Osteocyte (in vitro differentiated cells): ENCODE measurements at places on chromosomes 11 and 22. TPM values are rescaled to one million over a fixed set of nuclear protein-coding genes. Genes with fewer than 3 reads are reported as not detected.

DNA sequence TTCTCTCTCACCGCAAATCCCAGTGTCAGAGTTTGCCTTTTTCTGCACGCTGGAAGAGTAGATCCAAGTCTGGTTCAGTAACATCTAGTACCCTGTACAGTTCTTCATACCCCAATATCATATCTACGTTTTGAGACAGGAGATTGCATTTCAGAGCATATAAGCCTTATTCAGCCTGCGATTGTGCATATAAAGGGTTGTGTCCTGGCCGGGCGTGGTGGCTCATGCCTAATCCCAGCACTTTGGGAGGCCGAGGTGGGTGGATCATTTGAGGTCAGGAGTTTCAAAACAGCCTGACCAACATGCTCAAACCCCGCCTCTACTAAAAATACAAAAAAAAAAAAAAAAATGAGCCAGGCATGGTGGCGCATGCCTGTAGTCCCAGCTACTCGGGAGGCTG, 104.9 kb downstream of the MTNR1B start:
- peaks cover 2% of the 10 kb centered on the region for H3K36me3 ChIP-seq
- no peak for DNase-seq
- H3K27ac ChIP-seq: no peak overlapping the region
- H3K27me3 ChIP-seq: no peaks in the 10 kb centered on the region
- H3K4me3 ChIP-seq: no peak overlapping the region

- no peak for DNase-seq
- H3K36me3 ChIP-seq: no peaks in the 10 kb centered on the region
- peaks cover 5% of the 10 kb centered on the region for H3K27me3 ChIP-seq
- no peak overlapping the region for H3K4me3 ChIP-seq
These were observed 103.4 kb upstream of the NECTIN1 start for GRCh38 chr11:119832202-119832935.

GRCh38 chr22:22691055-22691454, 46.6 kb downstream of the GGTLC2 start:
- no peaks in the 10 kb centered on the region for H3K27me3 ChIP-seq
- no peak overlapping the region for H3K4me3 ChIP-seq
- H3K4me1 ChIP-seq: no peaks in the 10 kb centered on the region
- no peak overlapping the region for H3K27ac ChIP-seq
- H3K36me3 ChIP-seq: no peaks in the 10 kb centered on the region

The P2RY2 gene
- not detected in 2 replicates for total RNA-seq

- H3K27me3 ChIP-seq: peaks cover 9% of the 10 kb centered on the region
- no peak overlapping the region for H3K27ac ChIP-seq
- H3K36me3 ChIP-seq: no peaks in the 10 kb centered on the region
These were observed 154.7 kb downstream of the SHANK2 start for GRCh38 chr11:71097506-71098240.

- H3K27ac ChIP-seq: no peak overlapping the region
- H3K36me3 ChIP-seq: no peaks in the 10 kb centered on the region
- peaks cover 5% of the 10 kb centered on the region for H3K4me1 ChIP-seq
These were observed 53.3 kb upstream of the ADA2 start for GRCh38 chr22:17272511-17272991.

- H3K36me3 ChIP-seq: no peaks in the 10 kb centered on the region
- peak; percentile 96 for DNase-seq
These were observed 63.2 kb upstream of the RRAS2 start for GRCh38 chr11:14422052-14422813.

The DDI1 gene
- not detected in 2 replicates for total RNA-seq

The TSGA10IP gene
- not detected in 2 replicates for total RNA-seq

DNA sequence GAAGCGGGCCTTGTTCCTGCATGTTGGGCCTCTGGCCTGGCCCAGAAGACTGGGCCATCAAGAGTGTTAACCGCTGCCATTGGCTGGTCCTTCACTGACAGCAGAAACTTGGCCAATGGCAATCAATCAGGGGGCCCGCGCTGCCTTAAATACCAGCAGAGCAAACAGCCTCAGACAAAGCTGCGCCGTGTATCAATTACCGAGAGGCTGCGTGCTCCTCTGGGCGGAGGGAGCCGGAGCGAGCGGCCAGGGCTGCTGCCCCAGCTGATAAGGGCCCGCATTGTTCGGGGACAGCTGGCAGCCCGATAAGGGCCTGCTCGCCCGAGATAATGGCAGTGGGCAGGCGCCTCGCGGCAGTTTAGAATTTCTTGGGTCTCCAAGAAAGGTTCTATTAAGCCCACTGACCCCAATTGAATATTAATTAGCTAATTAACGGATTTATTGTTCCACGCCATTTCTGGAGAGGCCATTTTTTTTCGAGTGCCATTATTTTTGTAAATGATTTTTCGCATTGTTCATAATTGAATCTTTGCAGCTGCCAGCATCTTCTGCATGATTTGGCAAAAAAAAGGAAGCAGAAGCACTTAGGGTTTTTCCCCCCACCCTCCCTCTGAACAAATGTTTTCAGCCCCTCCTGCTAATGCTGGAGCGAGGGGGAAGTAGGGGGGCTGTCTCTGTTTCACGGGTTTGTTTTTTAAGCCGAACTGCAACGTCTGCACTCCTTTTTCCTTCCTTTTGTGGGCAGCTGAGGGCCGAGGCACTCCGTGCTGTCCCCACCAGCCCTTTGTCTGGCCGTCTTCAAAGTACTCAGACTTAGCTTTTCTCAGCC, 37.6 kb upstream of the RIC3 start:
- peaks cover 18% of the 10 kb centered on the region for H3K27me3 ChIP-seq
- no peaks in the 10 kb centered on the region for H3K4me1 ChIP-seq
- DNase-seq: peak; percentile 73
- H3K27ac ChIP-seq: no peak overlapping the region
- no peaks in the 10 kb centered on the region for H3K36me3 ChIP-seq

The FGF19 gene
- 0.13 TPM in 1 of 2 replicates, not detected in the other for total RNA-seq

GRCh38 chr22:26898946-26899605, 241.7 kb downstream of the MIAT start:
- DNase-seq: no peak
- H3K36me3 ChIP-seq: peaks cover 4% of the 10 kb centered on the region
- H3K4me3 ChIP-seq: no peak overlapping the region
- no peaks in the 10 kb centered on the region for H3K27me3 ChIP-seq
- H3K27ac ChIP-seq: no peak overlapping the region

The KDM4D gene
- 0.81 and 0.97 TPM in 2 replicates for total RNA-seq

DNA sequence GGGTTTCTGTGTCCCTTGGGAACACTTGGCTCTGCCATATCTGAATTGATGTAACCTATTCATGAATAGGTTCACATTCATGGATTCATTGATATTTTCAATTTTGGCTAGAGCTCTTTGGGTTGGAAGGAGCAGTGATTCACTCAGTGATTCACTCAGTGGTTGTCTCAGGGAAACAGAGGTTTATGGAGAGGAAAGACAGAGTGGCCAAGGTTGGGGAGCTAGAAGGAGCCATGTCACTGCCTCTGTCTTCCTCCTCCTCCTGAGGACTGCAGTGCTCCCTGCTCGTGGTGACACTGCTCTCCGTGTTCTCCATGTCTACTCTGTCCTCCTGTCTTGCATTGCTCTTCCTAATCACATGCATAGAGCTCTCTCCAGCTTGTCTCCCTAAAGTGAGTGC, 17.4 kb downstream of the CEP164 start:
- no peak overlapping the region for H3K27ac ChIP-seq
- no peaks in the 10 kb centered on the region for H3K27me3 ChIP-seq
- peaks cover 45% of the 10 kb centered on the region for H3K36me3 ChIP-seq
- no peak for DNase-seq
- H3K4me1 ChIP-seq: no peaks in the 10 kb centered on the region
- H3K4me3 ChIP-seq: no peak overlapping the region

DNA sequence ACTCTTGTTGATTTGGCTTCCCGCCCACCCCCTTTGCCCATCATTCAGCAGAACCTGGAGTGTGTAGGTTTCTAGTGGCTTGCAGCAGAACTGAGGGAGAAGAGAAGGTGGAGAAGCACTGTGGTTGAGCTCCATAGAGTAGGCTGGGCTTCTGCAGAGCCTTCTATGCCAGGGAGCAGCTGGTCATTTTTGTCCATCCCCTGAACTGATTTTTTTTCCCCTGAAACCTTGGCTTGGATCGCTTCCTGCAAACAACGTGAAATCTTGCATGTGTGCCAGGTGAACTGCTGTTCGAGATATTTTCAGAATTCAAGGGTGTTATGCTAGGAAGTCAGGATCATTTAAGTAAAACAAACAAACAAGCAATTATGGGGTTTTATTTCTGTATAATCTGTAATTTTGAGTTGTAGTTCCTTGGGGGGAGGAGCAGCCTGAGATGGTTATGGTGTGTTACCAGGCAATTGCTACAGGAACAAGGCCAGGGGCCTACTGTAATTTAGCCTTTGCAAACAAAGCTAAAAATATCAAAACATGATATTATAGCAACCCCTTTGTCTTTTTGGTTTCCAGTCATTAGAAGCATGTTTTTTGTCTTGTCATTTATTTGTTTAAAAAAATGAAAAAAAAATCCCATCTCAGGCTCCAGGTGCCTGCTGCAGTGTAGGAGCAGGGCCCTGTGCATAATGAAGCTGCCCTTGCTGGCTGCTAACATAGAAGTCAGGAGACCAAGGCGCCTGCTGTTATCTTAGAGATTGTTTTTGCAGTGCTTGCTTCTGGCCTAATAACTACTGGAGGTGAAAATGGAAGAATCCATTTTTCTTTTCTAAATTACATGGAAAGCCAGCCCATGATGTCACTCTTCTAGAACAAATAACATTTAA, 152.4 kb upstream of the TTC12 start:
- no peaks in the 10 kb centered on the region for H3K27me3 ChIP-seq
- no peaks in the 10 kb centered on the region for H3K36me3 ChIP-seq
- no peak for DNase-seq
- H3K4me1 ChIP-seq: peaks cover 8% of the 10 kb centered on the region
- H3K27ac ChIP-seq: no peak overlapping the region

GRCh38 chr11:116614306-116615210, 158.2 kb downstream of the BUD13 start:
- no peaks in the 10 kb centered on the region for H3K4me1 ChIP-seq
- peak; percentile 72 for DNase-seq
- no peaks in the 10 kb centered on the region for H3K27me3 ChIP-seq
- no peak overlapping the region for H3K27ac ChIP-seq

- H3K27me3 ChIP-seq: no peaks in the 10 kb centered on the region
- DNase-seq: no peak
- peaks cover 7% of the 10 kb centered on the region for H3K4me1 ChIP-seq
- H3K4me3 ChIP-seq: no peak overlapping the region
- peaks cover 60% of the 10 kb centered on the region for H3K36me3 ChIP-seq
These were observed 26.0 kb downstream of the PKNOX2 start for GRCh38 chr11:125190566-125190965.

- H3K36me3 ChIP-seq: no peaks in the 10 kb centered on the region
- no peaks in the 10 kb centered on the region for H3K4me1 ChIP-seq
- no peak overlapping the region for H3K27ac ChIP-seq
- peaks cover 9% of the 10 kb centered on the region for H3K27me3 ChIP-seq
These were observed 30.9 kb upstream of the IGSF22 start for GRCh38 chr11:18756889-18757288.

GRCh38 chr22:37599153-37599552, 9.5 kb upstream of the GGA1 start:
- DNase-seq: no peak
- H3K4me3 ChIP-seq: no peak overlapping the region
- peaks cover 7% of the 10 kb centered on the region for H3K4me1 ChIP-seq
- no peak overlapping the region for H3K27ac ChIP-seq
- H3K27me3 ChIP-seq: peaks cover 22% of the 10 kb centered on the region

The GAB4 gene
- total RNA-seq: not detected in 2 replicates

GRCh38 chr11:121143921-121144320, 42.9 kb downstream of the TECTA start:
- H3K36me3 ChIP-seq: no peaks in the 10 kb centered on the region
- H3K27me3 ChIP-seq: no peaks in the 10 kb centered on the region
- no peaks in the 10 kb centered on the region for H3K4me1 ChIP-seq

DNA sequence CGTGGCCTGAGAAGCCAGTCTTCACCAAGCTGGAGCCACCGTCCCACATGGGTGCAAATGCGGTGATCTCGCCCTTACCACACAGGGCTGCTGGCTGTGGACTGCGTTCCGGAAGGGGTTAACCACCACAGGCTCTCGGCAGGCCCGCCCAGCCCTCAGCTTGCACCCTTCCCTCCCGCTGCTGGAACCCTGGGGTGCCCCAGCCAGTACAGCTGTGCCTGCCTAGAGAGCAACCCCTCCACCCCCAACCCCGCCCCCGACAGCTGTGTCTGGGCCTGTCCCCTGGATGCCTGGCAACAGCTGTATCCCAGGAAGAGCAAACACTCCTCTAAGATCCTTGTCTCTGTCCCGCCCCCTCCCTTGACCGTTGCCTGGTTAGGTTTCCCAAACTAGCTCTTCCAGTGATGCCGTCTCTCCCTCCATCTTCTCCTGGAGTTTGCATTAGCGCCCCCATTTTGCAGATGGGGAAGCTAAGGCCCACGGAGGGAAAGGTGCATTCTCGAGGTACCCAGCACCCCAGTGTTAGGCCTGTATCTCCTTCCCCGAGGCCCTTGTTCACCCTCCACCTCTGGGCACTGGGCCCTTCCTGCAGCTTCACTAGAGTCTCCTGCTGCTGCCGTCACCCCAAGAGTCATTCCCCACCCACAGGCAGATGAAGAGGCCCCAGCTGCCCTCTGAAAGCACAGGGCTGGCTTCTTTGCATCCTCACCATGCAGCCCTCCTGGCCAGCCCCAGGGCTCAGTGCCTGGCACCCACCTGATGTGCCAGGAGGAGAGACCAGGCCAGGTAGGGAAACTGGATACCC, 12.6 kb upstream of the COX8A start:
- no peak overlapping the region for H3K4me3 ChIP-seq
- no peak for DNase-seq
- H3K27me3 ChIP-seq: no peaks in the 10 kb centered on the region
- peaks cover 3% of the 10 kb centered on the region for H3K4me1 ChIP-seq

DNA sequence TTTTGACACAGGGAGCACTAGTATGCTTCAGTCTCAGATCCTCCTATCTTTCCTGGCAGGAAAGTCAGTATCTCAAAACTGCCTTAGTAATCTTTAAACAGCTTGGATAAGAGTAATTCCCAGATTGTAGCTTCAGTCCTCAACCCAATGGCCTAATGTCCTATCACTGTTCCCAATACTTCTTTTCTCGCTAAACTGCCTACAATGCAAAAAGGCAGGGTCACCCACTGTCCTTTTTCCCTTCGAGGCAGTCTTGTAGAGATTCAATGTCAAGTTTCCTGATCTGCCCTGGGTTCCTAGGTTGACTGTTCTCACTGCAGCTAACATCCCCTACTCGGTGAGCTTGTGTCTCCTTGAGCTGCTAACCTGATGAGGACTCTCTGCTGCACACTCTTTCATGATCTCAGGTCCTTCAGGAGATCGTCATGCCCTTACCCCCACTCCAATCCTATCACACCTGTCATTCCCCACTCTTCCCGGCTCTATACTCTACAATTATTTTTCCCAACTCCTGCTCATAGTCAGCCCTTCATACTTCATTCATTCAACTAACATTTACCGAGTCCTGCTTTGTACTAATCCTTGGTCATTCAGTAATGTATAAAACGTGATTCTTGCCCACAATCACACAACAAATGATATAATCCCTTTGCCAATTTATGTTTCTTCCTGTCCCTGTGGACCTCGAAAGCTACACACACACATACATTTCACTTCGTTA, 904 bp downstream of the C2CD3 start:
- DNase-seq: no peak
- H3K4me1 ChIP-seq: peaks cover 10% of the 10 kb centered on the region
- H3K36me3 ChIP-seq: peaks cover 20% of the 10 kb centered on the region
- no peaks in the 10 kb centered on the region for H3K27me3 ChIP-seq
- no peak overlapping the region for H3K4me3 ChIP-seq
- H3K27ac ChIP-seq: no peak overlapping the region

- no peaks in the 10 kb centered on the region for H3K4me1 ChIP-seq
- H3K36me3 ChIP-seq: no peaks in the 10 kb centered on the region
- DNase-seq: no peak
- no peak overlapping the region for H3K4me3 ChIP-seq
- H3K27me3 ChIP-seq: no peaks in the 10 kb centered on the region
These were observed 68.2 kb downstream of the USP35 start for GRCh38 chr11:78256962-78257361.

The MIOX gene
- total RNA-seq: 0.76 and 1.5 TPM in 2 replicates
